ENCODE measurements at places on chromosomes 1 and 21.
A peak's percentile ranks its signal among the peaks of the same experiment; 100 is the strongest.

DNA sequence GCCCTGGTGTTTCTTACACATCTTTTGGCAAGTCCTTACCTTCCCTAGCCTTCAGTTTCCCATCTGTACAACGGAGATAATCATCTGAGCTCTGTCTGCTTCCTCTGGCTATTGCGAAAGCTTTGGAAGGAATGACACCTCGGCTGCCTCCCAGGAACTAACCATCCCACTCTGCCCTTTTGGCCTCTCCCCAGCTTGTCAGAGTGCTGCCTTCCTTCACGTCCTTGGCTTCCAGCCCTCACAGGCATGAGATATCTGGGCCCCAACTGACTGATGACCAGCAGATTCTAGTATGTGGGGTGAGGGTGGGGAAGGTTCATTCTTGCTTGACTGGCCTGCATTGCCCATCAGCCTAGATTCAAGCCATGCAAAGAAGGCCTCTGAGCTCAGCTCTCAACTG, 253.1 kb upstream of the FGGY start:
- no peak for DNase-seq

GRCh38 chr1:110643879-110644472, 30.8 kb downstream of the KCNA3 start:
- no peak for DNase-seq

DNA sequence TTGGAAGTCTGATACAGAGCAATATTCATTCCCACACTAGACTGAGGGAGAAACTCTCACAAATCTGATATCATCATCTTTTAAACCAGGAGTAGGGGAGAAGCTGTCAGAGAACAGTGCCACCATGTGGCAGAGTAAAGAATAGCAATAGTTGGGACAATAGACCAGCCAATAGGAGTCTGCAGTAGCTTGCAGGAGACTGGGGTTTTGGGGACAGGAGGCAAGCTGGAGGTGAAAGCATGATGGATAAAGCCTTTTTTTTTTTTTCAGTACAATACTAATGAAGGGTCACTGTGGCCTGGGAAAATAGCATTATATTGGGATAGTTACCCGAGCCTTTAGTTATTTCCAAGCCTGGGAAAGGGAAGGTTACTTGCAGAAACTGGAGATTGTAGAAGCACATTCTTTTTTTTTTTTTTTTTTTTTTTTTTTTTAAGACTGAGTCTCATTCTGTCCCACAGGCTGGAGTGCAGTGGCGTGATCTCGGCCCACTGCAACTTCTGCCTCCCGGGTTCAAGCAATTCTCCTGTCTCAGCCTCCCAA, 120.7 kb downstream of the S1PR1 start:
- peak; percentile 70 for DNase-seq

- no peak for DNase-seq
Observed at GRCh38 chr1:15401391-15402055, 8.2 kb upstream of the EFHD2 start.

DNA sequence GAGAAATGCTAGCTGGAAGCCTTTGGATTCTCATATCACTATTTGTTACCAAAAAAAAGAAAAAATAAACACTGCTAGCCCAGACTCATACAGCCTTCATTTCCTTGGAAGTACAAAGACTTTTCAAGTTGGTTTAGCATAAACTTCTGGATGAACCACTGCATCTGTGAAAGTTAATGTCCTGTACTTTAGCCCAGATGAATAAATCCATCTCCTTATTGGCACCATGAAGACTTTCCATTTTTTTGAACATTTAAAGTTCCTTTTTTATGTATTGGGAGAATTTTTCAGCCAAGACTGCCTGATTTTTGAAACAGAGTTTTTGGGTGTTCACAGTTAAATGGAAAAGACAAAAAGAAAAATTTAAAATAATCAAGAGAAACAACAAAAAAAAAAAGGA, 184.0 kb upstream of the C1orf87 start:
- no peak for DNase-seq

Measured in SHP77 (cell line).